ENCODE measurements at places on chromosomes 7 and 10.

GRCh38 chr7:100483722-100484672 lies at the start of gene NYAP1:
Gene NYAP1, plus strand, starts transcription at chr7:100483927. Its CDS starts 1,385 bp downstream, at chr7:100485312.
- peaks cover 27% of the 10 kb centered on the region for H3K4me1 ChIP-seq
- DNase-seq = peak; percentile 57
- H3K27me3 ChIP-seq = no peaks in the 10 kb centered on the region
- H3K4me3 ChIP-seq = peak within 1 kb of the TSS; percentile 72

DNA sequence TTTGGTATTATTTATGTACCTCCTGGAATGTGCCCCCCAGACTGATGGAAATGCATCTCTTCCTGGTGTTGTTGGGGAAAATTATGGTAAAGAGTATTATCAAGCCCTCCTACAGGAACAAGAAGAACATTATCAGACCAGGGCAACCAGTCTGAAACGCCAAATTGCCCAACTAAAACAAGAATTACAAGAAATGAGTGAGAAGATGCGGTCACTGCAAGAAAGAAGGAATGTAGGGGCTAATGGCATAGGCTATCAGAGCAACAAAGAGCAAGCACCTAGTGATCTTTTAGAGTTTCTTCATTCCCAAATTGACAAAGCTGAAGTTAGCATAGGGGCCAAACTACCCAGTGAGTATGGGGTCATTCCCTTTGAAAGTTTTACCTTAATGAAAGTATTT lies 17.0 kb downstream of the CSGALNACT2 start:
- H3K36me3 ChIP-seq = no peaks in the 10 kb centered on the region
- no peak for DNase-seq
- no peak overlapping the region for H3K27ac ChIP-seq
- no peaks in the 10 kb centered on the region for H3K4me1 ChIP-seq
- no peaks in the 10 kb centered on the region for H3K27me3 ChIP-seq

- no peaks in the 10 kb centered on the region for H3K4me1 ChIP-seq
- peaks cover 48% of the 10 kb centered on the region for H3K27me3 ChIP-seq
- no peak overlapping the region for H3K4me3 ChIP-seq
- no peak overlapping the region for H3K27ac ChIP-seq
Observed at GRCh38 chr10:100575585-100576281, 40.0 kb downstream of the HIF1AN start.

DNA sequence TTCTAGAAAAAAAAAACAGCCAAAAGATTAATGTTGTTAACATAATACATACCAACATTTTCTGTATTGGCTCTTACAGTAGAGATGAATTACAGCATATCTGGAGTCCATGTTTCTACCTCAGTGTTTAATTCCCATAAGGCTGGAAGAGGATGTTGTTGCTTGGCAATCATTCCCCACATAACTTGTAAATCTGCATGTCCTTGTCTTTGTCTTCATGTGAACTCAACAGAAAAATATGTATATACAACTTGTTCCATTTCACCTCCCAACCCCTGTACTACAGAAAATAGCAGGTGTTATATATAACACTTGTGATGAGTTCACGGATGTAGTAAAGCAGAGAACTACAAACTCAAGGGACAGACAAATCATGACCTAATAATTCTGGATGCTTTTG lies 160.9 kb upstream of the SEMA3C start:
- no peaks in the 10 kb centered on the region for H3K4me1 ChIP-seq
- no peaks in the 10 kb centered on the region for H3K36me3 ChIP-seq
- no peak overlapping the region for H3K4me3 ChIP-seq
- DNase-seq = no peak
- no peaks in the 10 kb centered on the region for H3K27me3 ChIP-seq
- no peak overlapping the region for H3K27ac ChIP-seq
